Tibial nerve (tissue), 4 donors: ENCODE measurements at places on chromosomes 5 and 9. TPM values are rescaled to one million over a fixed set of nuclear protein-coding genes. Genes with fewer than 3 reads are reported as not detected.

- H3K4me1 ChIP-seq, result no peaks in the 10 kb centered on the region
- no peak for DNase-seq
- H3K36me3 ChIP-seq, result no peaks in the 10 kb centered on the region
- H3K27me3 ChIP-seq, result no peaks in the 10 kb centered on the region
- no peak overlapping the region for H3K4me3 ChIP-seq
- H3K27ac ChIP-seq, result no peak overlapping the region
Observed at GRCh38 chr5:111582993-111583601, 70.8 kb upstream of the STARD4 start.

- no peak for DNase-seq
- H3K36me3 ChIP-seq, result no peaks in the 10 kb centered on the region
- no peaks in the 10 kb centered on the region for H3K27me3 ChIP-seq
- no peak overlapping the region for H3K27ac ChIP-seq
Observed at GRCh38 chr5:61788548-61788947, 456.5 kb downstream of the ZSWIM6 start.

GRCh38 chr5:81878333-81878732 lies 93.5 kb upstream of the ATG10 start:
- DNase-seq, result no peak
- no peaks in the 10 kb centered on the region for H3K36me3 ChIP-seq
- no peaks in the 10 kb centered on the region for H3K27me3 ChIP-seq
- H3K4me1 ChIP-seq, result no peaks in the 10 kb centered on the region
- H3K27ac ChIP-seq, result no peak overlapping the region

- H3K27ac ChIP-seq, result no peak overlapping the region
- no peak for DNase-seq
- no peak overlapping the region for H3K4me3 ChIP-seq
- peaks cover 4% of the 10 kb centered on the region for H3K4me1 ChIP-seq
- H3K27me3 ChIP-seq, result no peaks in the 10 kb centered on the region
Observed at GRCh38 chr5:173547579-173547978, 68.9 kb downstream of the BOD1 start.

GRCh38 chr9:93098236-93098946 lies 2.4 kb downstream of the CARD19 start:
- no peaks in the 10 kb centered on the region for H3K36me3 ChIP-seq
- H3K27me3 ChIP-seq, result no peaks in the 10 kb centered on the region
- H3K27ac ChIP-seq, result peak overlapping the region; percentile 95

GRCh38 chr5:75734913-75735789 lies 17.9 kb upstream of the POC5 start:
- H3K27ac ChIP-seq, result no peak overlapping the region
- H3K36me3 ChIP-seq, result no peaks in the 10 kb centered on the region
- H3K4me3 ChIP-seq, result no peak overlapping the region
- no peaks in the 10 kb centered on the region for H3K27me3 ChIP-seq
- DNase-seq, result no peak
- no peaks in the 10 kb centered on the region for H3K4me1 ChIP-seq

DNA sequence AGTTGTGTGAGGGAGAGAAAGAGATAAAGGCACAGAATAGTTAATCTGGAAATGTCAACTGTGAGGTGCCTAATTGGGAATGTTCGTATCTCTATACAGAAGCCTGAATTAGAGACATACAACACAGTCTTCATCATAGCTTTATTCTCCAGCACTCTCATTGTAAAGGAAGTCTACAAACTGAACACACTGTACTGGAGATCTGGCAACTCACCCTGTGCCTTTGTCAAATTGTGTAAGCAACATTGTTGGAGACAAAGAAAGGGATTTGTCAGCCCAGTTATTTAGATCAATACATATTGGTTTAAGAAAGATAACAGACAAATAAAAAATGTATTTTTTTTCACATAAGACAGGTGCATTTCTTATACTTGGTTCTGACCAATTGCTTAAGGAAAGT lies 832.9 kb upstream of the DMAC1 start:
- no peaks in the 10 kb centered on the region for H3K4me1 ChIP-seq
- no peak for DNase-seq
- no peak overlapping the region for H3K27ac ChIP-seq
- no peaks in the 10 kb centered on the region for H3K36me3 ChIP-seq
- H3K27me3 ChIP-seq, result no peaks in the 10 kb centered on the region

DNA sequence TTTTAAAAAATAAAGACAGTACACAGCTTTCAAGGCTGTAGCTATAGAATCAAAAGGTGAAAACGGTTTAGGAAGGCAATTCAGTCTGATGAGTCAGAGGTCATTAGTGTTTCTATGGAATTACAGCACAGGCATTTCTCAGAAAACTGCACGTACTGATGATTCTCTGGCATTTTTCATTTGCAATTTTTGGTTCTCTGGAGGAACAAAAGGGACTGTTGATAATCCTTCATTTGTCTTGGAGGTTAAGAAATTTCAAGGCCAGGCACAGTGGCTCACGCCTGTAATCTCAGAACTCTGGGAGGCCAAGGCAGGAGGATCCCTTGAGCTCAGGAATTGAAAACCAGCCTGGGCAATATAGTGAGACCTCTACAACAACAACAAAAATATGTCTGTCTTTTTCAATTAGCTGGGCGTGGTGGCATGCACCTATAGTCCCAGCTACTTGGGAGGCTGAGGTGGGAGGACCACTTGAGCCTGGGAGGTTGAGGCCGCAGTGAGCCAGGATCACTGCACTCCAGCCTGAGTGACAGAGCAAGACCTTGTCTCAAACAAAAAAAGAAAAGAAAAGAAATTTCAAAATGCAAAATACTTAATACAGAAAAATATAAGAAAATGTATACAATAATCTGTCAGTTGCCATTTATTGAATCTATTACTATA lies 27.3 kb downstream of the NR6A1 start:
- no peak overlapping the region for H3K4me3 ChIP-seq
- no peak for DNase-seq
- no peaks in the 10 kb centered on the region for H3K4me1 ChIP-seq
- H3K27ac ChIP-seq, result no peak overlapping the region

- no peaks in the 10 kb centered on the region for H3K36me3 ChIP-seq
- no peak overlapping the region for H3K4me3 ChIP-seq
- H3K27ac ChIP-seq, result no peak overlapping the region
- H3K27me3 ChIP-seq, result no peaks in the 10 kb centered on the region
- no peaks in the 10 kb centered on the region for H3K4me1 ChIP-seq
Observed at GRCh38 chr5:77945874-77946273, 169.7 kb upstream of the TBCA start.

DNA sequence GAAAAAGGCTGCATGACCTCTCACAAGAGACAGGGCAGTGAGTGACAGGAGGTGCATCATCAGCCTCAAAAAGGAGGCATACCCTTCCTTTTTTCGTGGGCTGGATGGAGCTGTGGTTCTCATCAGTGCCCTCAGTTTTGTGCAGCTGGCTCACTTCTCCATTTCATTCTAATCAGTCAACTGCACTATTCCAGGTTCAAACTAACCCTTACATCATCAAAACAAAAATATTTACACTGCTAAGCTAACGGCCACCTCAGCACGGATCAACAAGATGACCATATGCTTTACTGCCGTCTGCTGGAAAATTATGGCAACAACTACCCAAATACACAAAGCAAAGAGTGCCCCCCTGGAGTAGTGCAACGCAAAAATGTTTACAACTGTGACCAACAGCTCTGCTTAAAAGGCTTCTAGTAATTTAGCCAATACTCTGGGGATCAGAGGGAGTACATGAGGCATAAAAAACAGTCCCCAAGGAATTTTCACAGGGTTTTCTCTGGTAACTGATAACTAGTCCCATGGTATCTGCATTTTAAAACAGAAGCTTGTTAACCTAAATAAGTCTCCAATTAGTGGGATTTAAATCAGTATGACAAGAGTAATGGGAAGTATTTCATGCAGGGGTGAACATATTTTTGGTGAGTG lies 10.8 kb downstream of the KCNV2 start:
- H3K4me3 ChIP-seq, result no peak overlapping the region
- H3K4me1 ChIP-seq, result no peaks in the 10 kb centered on the region
- H3K27ac ChIP-seq, result no peak overlapping the region
- no peaks in the 10 kb centered on the region for H3K36me3 ChIP-seq
- DNase-seq, result no peak
- no peaks in the 10 kb centered on the region for H3K27me3 ChIP-seq

DNA sequence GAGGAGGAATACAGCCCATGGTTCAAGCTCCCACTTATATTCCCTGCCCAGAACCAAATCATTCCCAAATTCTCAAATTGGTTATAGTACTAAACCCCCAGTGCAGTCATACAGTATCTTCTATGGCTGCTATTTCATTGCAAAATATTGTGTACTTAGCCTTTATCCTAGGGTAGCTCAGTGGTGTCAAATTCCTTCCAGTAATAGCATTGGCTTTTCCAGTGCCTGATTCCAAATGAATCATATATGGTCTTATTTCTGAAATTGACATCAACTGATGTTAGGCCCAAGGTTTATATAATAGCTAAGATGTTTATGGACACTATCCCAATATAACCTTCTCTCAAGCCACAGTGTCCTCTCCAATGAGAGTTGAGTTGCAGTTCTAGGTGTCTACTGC lies 256.7 kb downstream of the NDUFS4 start:
- DNase-seq, result no peak
- H3K27ac ChIP-seq, result no peak overlapping the region
- H3K4me3 ChIP-seq, result no peak overlapping the region
- no peaks in the 10 kb centered on the region for H3K27me3 ChIP-seq
- no peaks in the 10 kb centered on the region for H3K36me3 ChIP-seq
- H3K4me1 ChIP-seq, result no peaks in the 10 kb centered on the region

- no peaks in the 10 kb centered on the region for H3K27me3 ChIP-seq
- H3K36me3 ChIP-seq, result no peaks in the 10 kb centered on the region
- H3K4me1 ChIP-seq, result no peaks in the 10 kb centered on the region
- H3K4me3 ChIP-seq, result no peak overlapping the region
- no peak overlapping the region for H3K27ac ChIP-seq
Observed at GRCh38 chr5:9269014-9269413, 276.9 kb downstream of the SEMA5A start.

DNA sequence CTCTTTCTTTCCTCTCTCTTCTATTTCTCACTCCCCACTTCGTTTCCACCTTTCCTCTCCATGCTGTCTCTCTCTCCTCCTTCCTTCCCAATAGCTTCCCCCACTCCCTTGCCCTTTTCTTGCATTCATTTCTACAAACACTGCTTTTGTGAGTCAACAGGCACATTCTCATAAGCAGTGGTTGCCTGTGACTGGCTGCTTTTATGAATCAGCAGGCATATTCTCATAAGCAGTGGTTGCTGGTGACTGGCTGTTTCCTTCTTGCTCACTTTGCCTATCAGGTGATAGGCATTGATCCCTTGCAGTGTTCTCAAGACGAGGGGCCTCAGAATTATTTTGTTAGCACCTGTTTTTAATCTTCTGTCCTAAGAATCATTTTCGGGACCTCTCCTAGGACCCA lies 116.1 kb upstream of the ACTBL2 start:
- no peaks in the 10 kb centered on the region for H3K36me3 ChIP-seq
- DNase-seq, result no peak
- peaks cover 7% of the 10 kb centered on the region for H3K4me1 ChIP-seq
- peak overlapping the region; percentile 58 for H3K27ac ChIP-seq

SLC26A2 gene
- 14.1 TPM for total RNA-seq

CRHBP gene
- not detected for total RNA-seq

SLC24A2 gene
- total RNA-seq, result not detected

OTP gene
- total RNA-seq, result not detected

GMCL2 gene
- not detected for total RNA-seq
